ENCODE measurements at places on chromosomes 16 and 17.

DNA sequence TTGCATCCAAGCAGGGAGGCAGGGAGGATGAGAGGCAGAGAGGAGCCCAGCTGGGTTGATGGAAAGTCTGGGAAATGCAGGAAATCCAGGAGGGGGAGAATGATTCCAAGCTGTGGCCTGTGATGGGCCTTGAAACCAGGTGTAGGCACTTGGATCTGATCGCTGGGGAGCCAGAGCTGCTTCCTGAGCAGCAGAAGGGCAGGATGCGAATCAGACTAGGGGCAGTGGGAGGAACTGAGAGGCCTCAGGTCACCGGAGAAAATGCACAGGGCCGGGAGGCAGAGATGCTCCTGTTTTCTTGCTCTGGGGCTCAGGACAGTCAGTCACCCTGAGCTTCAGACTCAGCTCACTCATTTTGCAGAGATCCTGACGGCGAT is 29.6 kb upstream of the MEOX1 start:
- peak; percentile 45 for DNase-seq

GRCh38 chr17:39928858-39929645 is 1.5 kb downstream of the LRRC3C start:
- DNase-seq: no peak

DNA sequence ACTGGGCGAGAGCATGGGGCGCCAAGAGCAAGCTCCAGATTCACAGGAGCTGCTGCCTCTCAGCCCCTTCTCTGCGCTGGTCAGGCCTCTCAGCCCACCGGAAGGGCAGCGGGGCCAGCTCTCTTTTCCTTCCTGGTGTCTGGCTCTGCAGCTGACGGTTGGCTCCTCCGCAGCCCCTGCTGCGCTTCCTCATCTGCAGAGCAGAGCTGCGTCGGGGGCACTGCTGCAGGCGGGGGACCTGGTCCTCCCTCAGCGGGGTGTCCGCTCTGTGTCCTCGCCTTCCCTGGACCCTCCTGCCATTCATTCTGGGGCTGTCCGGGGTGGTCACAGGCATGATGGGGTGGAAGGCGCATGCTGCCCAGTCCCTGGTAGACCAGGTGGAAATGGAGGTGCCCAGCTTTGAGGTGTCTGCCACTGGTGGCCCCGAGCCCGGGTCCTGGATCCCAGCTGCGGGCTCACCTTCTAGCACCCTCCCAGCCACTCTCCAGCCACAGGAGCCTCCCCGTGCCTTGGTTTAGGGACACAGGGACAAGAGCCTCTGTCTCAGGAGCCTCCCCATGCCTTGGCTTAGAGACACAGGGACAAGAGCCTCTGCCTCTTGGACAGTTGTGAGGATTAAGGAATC is 84.8 kb downstream of the IRF8 start:
- no peak for DNase-seq

DNA sequence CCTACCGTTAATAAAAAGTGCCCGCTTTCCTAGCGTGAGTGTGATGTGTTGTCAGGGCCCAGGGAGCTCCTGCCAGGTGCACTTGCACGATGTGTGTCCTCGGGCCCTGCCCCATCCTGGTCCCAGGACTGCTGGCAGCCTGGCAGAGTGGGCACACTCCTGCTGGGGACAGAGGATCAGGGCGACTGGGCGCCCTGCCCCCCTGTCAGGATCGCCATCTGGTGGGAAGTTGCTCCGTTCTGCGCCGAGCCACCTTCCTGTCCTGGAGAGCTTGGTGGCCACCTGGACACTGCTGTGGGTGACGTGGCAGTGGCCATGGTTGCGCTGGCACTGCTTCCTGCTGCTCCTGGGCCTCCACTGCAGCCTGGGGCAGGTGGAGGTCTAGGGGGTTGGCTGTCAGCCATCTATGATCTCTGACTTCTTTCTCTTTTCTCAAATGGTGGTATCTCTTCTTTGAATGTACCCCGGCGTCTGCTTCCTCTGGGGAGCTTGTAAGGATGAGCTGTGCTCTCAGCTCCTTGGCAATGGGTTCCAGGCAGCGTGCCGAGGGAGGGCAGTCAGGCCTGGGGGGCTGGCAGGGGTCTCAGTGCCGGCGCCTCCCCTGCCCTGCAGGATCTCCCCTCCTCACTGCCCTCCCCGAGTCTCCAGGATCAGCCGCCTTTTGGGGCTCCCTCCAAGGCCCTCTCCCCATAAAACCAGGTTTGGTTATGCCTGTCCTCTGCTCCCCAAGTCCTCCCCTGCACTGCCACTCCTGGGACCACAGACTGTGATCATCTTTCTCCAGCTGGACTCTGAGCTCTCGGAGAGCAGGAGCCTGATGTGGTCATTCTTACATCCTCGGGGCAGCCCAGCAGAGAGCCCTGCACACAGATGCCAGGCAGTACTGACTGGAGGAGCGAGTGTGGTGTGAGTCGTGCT is 76.9 kb downstream of the AMFR start:
- peak; percentile 46 for DNase-seq

DNA sequence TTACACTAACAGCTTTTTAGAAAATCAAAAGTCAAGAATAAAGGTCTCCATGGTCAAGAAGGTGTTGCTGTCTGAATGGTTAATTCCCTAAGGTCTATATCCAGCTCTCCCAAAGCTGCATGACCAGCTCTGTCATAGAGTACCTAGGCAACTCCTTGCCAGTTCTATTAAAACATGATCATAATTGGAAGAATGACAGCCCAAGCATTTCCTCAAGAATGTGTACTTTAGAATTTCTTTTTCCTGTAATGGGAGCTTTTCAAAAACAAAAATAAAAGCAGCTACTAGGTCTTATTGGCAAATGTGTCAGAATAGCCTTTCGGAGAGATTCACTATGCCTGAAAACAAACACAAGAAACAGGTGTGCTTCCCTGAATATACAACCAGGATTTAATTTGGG is 7.9 kb downstream of the SPOP start:
- no peak for DNase-seq

DNA sequence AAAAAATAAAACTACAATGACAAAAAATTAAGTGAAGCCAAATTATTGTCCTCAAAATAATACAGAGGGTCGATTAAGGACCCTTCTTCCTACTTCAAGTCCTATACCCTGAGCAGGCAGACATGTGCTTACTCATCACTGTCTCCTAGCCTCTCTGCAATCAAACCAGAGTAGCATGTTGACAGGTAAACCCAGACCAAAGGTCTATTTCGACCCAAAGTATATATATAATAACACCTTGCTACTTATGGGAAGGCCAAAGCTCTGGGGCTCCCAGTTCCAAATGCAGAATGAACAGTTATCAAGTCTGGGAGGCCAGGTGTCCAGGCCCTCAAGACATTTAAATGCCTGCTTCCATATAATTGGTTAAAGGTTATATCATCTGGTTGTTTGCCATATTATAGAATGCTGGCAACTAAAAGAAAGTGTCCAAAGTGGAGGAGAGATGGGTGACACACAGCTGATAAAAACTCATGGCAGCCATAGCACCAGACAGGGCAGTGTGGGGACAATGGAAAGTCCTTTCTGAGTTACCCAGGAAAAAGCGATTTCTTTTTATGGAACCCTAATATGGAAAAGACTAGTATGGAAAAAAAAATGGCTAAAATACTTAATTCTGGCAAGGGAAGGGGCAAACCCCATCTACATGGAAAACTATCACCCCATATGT is 53.6 kb downstream of the N4BP1 start:
- DNase-seq: no peak

GRCh38 chr17:17732444-17732843 is 51.2 kb downstream of the RAI1 start:
- no peak for DNase-seq

DNA sequence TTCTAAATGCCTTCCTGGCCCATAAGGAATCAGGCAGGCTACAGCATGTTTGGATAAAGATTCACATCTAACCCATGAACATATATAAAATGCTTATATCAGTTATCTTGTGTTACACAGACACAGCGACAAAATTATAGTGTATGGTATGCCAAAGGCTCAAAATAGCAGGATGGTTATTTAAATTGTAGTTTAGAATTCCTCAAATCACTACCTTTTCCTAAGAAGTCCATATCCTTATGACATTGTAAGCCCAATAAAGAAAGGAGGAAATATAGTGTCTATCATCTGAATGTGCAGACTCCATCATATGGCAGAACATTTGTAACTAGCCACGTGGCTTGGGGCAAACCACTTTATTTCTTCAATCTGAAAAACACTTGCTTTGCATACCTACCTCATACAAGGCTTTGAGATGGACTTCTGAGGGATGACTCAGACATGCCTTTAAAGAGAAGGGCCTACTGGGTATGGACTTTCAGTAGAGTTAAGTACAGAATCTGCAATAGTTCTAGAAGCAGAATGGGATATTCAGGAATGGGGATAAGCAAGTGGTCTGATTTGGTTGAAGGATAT is 12.1 kb upstream of the DHX8 start:
- no peak for DNase-seq

- DNase-seq: no peak
Measured at GRCh38 chr16:79185711-79186110, 414.8 kb downstream of the MAF start.

DNA sequence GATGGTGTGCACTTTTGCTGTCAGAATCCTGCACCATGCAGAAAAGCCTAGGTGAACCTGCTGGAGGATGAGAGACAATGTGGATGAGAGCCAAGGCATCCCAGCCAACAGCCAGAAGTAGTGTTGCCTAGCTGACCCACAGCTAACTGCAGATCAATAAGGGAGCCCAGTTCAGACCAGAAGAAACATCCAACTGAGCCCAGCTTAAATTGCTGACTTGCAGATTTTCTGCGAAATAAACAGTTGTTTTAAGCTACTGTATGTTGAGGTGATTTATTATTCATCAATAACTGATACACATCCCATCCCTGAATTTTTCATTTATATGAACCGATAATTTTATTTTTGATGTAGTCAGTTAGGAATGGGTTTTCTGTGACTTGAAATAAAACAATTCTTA is 39.2 kb upstream of the TOX3 start:
- DNase-seq: no peak

GRCh38 chr17:75325348-75325747 is 36.1 kb upstream of the SLC25A19 start:
- no peak for DNase-seq

DNA sequence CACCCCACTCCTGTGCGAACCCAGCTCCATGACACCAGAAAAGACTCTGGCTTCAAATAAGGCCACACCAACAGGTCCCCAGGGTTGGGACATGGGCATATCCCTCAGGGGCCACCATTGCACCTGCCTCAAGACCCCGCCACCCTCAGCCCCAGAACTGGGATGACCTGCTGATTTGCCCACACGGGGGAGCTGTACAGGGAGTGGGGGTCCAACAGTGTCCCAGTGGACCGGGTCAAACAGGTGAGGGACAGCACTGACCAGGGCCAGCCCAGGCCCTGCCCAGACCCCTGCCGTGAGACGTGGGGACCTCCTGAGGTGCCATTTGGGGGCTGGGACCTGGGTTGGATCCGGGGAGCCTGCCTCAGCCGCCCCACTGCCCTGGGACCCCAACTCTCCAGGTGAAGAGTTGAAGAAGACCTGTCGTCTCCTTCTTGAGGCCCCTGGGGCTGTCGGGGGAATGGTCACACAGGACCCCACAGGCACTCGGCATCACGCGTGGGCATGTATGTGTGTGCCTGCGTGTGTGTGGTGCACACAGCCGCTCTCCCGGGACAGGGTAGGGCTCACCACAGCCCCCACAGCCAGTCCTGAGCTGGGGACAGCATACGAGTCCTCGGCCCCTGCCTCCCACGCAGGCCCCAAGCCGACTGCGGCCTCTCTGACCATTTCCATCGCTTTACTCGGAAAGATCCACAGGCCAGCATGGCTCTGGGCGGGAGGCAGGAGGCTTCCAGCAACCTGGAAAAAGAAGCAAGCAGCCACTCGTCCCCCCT is 34.2 kb upstream of the ZNF469 start:
- no peak for DNase-seq

GRCh38 chr16:89642574-89642973 is 14.9 kb downstream of the CHMP1A start:
- DNase-seq: no peak

- no peak for DNase-seq
Measured at GRCh38 chr17:78747488-78747887, 34.6 kb downstream of the CYTH1 start.

- DNase-seq: peak; percentile 52
Measured at GRCh38 chr16:24568392-24568791, 29.0 kb downstream of the RBBP6 start.

DNA sequence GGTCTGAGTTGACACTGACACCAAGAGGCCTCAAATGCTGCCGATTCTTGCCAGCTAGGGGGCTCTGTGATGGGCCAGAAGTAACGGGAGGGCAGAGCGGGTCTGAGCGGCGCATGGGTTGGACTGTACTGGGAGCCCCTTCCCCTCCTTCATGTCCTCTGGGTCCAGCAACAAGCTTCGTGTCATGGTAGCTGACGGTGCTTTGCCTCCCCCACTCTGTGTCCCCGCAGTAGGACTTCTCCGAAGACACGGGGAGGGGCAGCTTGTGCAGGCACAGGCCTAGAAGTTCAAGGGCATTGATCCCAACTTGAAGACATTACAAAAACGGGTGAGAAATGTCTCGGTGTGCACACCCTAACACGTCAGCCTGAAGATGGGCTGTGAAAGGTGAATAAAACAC is 39.8 kb upstream of the DNAH17 start:
- no peak for DNase-seq

DNA sequence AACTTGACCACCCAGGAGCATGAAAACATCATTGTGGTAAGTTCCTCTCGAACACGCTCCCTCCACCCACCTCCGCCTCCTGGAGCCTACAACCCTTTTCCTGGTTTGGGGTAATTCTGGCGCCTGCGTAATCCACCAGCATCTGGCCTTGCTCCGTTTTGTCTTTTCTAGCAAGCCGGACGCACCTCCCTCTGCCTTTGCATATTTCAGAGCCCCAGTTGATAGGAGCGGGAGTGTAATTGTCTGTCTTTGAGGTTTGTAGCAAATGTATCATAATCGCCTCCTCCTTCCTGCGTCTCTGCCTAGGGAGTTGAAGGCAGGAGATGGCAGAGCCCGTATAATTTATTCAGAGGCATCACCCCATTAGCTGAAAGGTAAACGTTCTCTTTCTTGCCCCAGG is 121.3 kb upstream of the PLCG2 start:
- DNase-seq: no peak

GRCh38 chr16:12067714-12068401 is 91.3 kb downstream of the SNX29 start:
- DNase-seq: peak; percentile 88

- DNase-seq: peak; percentile 47
Measured at GRCh38 chr17:4934173-4934979, 2.3 kb downstream of the GP1BA start.

DNA sequence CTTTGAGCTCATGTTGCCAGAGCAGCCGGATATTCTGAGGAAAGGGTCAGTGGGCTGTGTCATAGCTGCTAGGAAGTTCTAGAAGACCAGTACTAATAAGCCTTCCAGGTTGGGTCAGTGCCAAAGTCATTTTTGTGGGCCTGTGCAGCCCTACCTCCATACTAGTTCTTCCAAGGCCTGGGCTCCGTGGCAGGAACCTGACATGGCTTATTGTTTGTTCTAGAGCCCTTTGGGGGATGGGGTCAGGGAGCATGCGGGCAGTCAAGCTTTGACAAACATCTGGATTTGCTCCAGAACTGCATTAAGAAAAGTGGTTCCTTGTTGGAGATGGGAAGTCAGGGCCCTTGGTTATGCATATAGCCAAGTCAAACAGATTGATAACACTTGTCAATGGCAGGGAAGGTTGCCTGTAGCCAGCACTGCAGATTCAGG is 7.6 kb downstream of the ALKBH5 start:
- DNase-seq: no peak

GRCh38 chr16:86638642-86639041 is 60.3 kb downstream of the FOXL1 start:
- DNase-seq: no peak

GRCh38 chr16:19329932-19330331 is 44.4 kb downstream of the CLEC19A start:
- no peak for DNase-seq
